Osteoblast (primary cell): ENCODE measurements at places on chromosomes 6 and 20.

GRCh38 chr6:157376706-157377230 is 4.2 kb upstream of the ZDHHC14 start:
- no peak for DNase-seq

- no peak for DNase-seq
These were observed 68.3 kb downstream of the RIN2 start for GRCh38 chr20:19826179-19826914.

DNA sequence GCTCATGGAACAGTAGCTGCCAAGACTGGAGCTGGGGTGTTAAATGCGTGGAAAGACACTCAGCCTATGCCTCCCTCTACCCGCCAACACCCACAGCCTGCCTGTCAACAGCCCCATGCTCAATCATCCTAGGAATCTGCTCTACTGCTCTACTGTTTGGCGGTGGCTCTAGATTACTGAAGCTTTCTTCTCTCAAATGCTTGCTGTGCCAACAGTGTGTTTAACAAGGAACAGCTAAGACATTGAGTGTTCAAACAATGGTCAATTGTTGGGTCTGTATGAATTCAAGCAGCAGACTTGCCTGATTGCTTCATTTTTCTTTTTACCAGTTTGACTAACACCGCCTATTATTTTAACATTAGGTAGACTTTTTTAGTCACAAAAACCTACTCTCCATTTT is 258.6 kb downstream of the SOD2 start:
- DNase-seq, result no peak

- no peak for DNase-seq
These were observed 1567.2 kb upstream of the DEFB115 start for GRCh38 chr20:29690274-29690673.

- no peak for DNase-seq
These were observed 585.3 kb upstream of the FLRT3 start for GRCh38 chr20:14922503-14923267.

GRCh38 chr6:86016077-86016476 is 373.4 kb upstream of the SYNCRIP start:
- no peak for DNase-seq

DNA sequence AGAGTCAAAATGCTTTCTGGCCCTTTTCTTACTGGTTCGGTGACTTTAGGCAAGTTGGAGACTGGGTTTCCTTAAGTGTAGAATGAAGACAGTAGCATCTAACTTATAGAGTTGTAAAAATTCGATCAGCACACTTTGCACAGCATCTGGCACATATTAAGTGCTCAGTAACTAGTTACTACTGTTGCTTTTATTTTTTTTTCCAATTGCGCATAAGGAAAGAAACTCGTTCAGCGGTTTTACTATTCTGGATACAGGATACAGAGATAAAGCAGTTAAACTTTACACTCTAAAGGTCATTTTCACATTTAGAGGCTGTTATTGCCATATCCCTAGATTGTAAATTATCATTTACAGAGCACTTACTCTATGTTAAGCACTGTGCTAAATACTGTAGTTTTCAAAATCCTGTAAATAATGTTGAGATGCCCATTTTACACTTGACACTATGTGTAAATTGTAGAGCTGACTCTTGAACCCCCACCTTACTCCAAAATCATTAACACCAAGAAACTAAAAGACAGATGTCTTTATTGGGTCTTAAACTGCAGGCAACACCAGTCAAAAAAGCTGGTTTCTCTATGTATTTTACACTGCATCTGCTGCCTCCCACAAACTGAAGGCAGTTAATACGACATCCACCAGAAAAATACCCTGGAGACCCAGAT is 886 bp downstream of the ROMO1 start:
- peak; percentile 25 for DNase-seq

DNA sequence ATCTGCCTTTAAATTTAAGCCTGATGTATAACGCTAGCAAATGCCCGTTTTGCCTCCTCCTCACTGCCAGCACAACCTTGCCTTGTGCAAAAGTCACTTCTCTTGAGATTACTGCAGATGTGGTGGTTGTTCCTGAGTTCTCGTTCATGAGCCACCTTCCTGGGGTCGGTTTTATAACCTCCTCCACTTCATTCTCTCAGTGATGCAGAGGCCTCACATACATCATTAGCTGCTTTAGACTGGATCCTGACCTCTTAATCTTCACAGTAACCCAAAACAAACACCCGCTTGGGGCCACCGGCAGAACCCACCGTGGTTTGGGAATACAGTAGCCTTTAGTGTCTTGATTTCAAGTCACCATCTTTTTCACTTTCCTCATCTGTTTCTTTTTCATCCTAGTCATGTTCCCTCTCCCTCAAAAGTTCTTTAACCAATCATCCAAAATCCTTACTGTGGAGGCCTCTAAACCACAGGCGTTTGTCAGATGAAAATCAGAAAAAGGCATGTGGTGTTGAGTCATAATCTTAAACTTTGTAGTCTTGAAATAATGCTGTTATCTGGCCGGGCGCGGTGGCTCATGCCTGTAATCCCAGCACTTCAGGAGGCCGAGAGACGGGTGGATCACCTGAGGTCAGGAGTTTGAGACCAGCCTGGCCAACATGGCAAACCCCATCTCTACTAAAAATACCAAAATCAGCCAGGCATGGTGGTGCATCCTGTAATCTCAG is 430.3 kb upstream of the SOX4 start:
- DNase-seq, result peak; percentile 41

- no peak for DNase-seq
These were observed 24.9 kb downstream of the FYN start for GRCh38 chr6:111848262-111848812.

DNA sequence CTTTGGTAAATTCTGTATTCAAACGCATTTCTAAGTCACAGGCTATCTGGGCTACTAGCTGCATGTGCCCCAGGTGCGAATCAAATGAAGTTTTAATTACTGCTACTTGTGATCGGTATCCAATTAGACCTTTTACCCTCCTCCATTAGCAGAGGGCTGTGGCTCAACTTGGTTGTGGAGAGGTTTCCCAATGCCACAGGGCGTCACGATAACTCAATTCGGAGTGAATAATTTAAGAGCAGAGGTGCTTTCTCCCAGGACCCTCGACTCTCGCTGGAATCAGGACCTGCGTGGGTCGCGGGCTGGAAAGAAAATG is 640 bp downstream of the SAYSD1 start:
- no peak for DNase-seq

DNA sequence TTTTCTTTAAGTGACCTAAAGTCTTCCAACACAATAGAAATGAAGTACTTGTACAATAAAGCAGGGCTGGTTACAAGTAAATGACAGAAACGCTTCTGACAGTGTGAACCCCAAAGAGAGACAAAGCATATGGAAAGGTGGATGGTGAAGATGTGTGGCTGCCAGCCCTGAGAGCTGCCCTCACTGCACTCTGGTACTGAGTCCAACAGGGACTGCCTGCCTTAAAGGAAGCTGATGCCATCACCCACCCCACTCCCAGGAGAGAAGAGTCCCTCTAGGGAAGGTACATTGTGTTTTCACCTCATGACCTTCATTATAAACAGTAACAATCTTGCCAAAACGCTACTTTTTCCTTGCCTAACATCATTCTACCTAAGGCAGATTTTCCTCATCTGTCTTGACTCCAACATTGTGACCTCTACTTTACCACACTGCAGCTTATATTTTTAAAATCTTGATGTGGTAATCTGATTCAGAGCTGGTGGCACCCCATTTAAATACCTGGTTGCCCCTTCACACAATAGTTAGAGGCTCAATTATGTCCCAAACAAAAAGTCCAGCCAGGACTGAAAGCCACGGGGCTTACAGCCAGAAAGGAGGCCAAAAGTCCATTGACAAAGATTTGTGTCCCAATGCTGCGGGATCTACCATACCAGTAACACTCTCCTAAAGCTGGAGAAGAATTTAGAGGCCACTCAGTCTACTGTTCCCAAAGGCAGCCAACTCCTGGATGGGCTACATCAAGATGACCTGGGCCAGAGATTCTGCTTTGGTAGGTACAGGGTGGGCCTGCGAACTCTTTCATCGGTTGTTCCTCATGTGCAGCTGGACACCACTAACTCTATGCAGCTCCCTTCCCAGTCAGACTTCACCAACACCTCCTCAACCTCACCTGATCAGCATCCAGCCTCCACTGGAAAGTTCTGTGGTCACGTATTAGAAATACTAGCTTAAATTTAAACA is 4.4 kb downstream of the APMAP start:
- DNase-seq, result no peak

DNA sequence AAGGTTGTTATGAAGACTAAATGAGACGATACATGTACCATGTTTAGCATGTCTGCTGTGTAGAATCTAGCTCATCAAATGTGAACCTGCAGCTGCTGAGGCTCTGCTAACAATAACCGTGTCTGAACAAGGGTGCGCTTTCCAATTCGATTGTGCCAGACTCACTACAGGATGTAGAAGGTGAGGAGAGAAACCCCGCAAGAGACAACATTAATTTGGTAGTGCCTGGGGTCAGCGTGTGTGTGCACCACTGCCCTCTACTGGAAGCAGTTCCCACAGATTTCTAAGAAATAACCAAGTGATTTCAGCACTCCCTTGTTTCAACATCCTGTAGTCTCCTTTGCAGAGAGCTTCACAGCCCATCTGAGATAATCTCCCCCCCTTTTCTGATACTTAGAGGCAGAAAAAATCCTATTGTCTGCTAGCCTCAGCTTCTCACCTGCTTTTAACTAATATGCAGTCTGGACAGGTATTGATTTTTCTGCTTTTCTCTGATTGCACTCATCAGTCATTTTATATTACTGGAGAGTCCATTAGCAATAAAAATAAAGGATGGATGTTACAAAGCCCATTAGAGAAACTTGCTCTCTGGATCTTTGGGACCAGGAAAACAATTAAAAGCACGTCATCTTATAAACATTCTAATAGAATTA is 96.7 kb upstream of the BACH2 start:
- DNase-seq, result no peak

- peak; percentile 81 for DNase-seq
These were observed 24.7 kb upstream of the GFOD1 start for GRCh38 chr6:13511913-13512717.

- no peak for DNase-seq
These were observed 1099.6 kb upstream of the GJE1 start for GRCh38 chr6:141033101-141033500.

- no peak for DNase-seq
These were observed 173.2 kb upstream of the FOXA2 start for GRCh38 chr20:22757424-22758183.

DNA sequence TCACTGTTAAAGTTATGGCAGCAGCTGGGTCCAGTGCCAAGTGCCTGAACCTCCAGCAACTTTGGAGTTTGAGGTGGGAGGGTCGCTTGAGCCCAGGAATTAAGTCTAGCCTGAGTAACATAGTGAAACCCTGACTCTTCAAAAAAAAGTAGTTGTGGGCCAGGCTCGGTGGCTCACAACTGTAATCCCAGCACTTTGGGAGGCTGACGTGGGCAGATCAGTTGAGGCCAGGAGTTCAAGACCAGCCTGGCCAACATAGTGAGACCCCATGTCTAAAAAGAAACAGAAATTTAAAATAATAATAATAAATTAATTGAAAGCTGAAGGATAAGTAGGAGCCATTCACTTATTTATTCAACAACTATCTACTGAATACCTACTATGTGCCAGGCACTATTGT is 33.8 kb downstream of the FKBP5 start:
- DNase-seq, result no peak

DNA sequence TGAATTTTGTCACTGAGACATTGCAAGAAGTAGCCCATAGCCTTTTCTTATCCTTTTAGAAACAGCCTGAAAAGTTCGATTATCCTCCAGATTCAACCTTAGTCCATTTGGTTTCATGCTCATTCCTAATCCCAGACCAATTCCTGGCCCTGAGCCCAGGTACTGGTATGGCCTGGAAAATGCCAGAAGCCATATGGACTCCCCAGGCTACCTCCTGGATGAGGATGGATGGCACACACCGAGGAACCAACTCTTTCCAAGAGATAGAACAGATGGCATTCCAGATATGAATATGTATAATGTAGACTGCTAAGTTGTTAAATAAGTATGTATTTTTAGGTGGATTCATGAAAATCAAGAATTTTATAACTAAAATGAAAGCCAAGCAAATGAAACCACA is 51.6 kb upstream of the SNAP25 start:
- DNase-seq, result no peak

DNA sequence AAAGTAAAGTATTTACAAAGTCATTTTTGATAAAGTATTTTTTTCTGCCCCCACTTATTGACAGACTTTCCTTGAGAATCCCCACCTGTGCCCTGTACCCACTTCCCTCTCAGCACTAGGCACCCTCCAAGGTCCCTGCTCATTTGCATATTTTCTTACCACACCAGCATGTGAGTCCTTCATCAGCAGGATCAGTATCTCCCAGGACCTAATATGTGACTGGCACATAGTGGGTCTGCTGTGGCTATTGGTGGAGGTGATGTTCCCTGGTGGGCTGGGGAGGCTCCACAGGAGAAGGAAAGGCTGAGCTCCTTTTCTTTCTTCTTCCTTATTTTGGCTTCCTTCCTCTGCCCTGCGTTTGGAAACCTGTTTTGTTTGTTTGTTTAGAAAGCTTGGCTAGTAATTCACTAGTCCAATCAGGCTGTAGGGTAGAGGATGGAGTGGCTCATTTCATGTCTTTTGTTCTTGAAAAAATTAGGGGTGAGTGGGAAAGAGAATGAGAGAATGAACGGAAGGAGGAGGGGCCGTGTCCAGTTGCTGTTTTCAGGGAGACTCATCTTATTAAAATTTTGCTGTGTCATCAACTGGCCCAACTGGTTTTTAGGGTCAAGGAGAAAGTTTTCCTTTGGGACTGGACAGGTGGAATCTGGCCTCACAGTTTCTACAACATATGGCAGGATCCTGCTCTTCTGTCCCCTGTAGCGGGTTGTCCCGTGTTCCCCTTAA is 2.8 kb upstream of the RNF24 start:
- DNase-seq, result peak; percentile 68

GRCh38 chr6:3696525-3697088 is 54.9 kb downstream of the PXDC1 start:
- DNase-seq, result no peak

DNA sequence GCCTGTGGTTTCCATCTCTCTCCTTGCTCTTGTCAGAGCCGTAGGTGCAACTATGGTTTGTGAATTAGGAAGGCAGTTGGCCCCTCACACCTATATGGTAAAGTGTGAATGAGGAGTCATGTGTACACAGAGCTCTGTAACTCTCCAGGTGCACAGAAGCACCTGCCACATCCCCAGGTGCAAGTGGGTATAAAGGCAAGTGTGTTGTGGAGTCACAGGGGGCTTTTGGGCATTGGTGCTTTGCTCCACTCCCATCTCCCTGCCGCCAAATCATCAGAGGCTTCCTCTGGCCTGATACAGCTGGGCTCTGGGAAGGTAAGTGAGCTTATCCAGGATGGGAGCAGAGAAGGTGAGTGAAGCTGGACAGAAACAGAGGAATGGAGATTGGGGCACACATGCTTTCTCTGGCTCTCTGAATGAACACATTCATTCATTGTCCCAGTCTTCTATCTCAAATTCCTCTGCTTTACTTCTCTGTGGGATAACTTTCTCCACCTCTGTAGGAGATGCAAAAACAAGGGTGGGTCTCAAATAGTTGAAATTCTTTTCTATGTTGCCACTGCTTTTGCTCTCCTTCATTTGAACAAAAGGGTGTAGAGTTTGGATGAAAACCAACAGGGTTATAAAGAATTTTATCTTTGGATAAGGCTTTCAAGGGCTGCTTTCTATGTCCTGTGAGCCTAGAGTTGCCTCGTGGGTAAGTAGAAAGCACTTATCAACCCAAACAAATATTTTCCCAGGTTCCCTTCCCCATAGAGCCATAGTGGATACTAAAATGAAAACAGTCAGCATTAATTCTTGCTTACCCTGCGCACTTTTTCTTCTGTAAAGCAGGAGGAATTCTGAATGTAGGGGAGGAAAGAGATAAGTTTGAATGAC is 45.0 kb upstream of the RIPOR2 start:
- DNase-seq, result no peak

GRCh38 chr6:5095236-5095635 is 10.1 kb downstream of the PPP1R3G start:
- DNase-seq, result no peak
